Erythroblast (primary cell): ENCODE measurements at places on chromosomes 12 and 14.

- DNase-seq = no peak
Measured at GRCh38 chr14:61147381-61147821, 133.7 kb downstream of the TMEM30B start.

GRCh38 chr14:30332374-30332773, 226.6 kb upstream of the G2E3 start:
- DNase-seq = no peak

- DNase-seq = no peak
Measured at GRCh38 chr14:100048786-100049185, 16.4 kb upstream of the EVL start.

- DNase-seq = no peak
Measured at GRCh38 chr14:45194964-45195363, 58.0 kb downstream of the MIS18BP1 start.

DNA sequence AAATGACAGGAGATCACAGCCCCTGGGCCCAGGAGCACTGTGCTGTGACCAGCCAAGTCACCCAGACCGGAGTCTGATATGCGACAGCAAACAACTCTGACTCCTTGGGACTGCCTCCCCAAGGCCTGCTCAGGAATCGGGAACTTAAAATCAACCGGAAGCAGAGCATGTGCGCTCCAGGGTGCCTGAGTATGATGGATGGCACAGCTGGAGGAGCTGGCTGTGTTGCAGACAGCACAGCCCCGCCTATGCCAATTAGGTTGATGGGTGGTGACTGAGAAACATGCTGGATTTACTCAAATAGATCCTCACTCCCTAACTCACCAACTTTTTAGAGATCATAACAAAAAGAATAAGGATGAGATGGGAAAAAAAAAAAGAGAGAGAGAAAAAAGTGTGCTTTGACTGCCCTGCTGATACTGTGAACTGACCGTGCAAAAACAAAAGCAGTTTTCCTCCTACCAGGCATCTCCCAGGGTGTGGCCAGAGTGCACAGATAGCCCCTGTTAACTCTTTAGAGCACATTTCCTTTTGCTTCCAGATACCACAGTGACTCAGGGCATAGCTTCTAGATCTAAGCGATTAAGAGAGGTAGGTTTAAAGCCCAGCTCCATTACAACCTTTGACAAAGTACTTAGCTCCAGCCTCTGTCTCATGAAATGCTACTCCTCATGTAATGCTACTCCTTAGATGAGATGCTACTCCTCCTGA, 27.4 kb upstream of the STON2 start:
- DNase-seq = peak; percentile 89

DNA sequence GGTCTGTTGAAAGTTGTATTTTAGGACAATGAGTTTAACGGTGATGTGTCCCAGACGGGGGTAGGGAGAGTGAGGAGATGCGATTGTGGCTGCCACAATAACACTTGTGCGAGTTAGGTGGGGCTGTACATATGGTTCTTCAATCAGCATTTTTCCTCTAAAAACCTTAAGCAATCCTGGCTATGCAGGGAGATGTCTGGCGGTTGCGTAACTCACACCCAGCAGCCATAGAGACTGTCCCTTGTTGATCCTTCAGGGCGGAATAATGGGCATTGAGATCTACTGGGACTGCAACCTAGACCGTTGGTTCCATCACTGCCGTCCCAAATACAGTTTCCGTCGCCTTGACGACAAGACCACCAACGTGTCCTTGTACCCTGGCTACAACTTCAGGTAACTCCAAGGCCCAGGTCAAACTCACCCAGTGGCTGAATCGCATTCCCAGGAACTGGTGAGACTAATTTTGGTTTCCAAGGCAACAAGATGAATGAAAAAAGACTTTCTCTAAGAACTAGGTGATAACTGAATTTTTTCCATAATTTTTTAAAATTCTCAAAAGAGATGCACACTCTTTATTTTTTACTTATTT, 34.6 kb downstream of the P2RX7 start:
- DNase-seq = no peak

- DNase-seq = no peak
Measured at GRCh38 chr14:68395604-68396003, 397.3 kb downstream of the ZFP36L1 start.

DNA sequence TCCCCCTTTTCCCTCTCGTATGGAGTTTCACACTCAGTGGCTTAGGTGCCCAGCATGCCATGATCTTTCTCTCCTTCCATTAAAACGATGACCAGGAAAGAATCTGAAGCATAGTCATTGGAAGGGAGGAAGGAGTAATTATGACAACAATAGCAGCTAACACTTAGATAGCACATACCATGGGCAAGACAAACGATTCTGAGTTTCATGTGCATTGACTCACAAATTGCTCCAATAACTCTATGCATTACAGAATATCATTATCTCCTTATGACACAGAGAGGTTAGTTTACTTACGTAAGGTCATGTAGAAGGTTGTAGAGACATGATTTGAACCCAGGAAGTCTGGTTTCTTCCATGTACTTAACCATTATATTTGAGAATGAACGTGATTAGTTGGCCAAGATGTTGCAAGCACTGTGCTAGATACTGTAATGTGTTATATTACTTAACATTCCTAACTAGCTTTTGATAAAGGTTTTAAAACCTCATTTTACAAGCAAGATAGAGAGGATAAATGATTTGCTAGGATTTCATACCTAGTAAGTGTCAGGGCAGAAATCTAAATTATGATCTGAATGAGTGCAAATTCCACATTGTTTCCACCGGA, 162.4 kb downstream of the CAND1 start:
- DNase-seq = no peak

GRCh38 chr12:57110104-57111030, 795 bp downstream of the STAT6 start:
- DNase-seq = peak; percentile 68

- no peak for DNase-seq
Measured at GRCh38 chr12:96187956-96188355, 6.2 kb upstream of the ELK3 start.

DNA sequence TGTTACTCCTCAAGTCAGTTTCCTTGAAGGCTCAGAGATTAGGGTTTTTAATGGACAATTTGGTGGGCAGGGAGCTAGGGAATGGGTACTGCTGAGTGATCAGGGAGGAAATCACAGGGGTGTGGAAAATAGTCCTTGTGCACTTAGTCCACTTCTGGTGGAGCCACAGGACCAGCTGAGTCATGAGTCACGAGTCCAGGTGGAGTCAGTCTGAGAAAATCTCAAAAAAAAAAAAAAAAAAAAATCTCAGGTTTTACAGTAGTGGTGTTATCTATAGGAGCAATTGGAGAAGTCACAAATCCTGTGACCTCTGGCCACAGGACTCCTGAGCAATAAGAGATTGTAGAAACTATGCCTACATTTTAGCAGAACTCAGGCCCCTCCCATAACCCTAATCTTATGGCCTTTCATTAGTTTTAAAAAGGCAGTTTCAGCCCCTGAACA, 28.2 kb upstream of the AMN1 start:
- DNase-seq = peak; percentile 9

- DNase-seq = no peak
Measured at GRCh38 chr12:93634416-93634815, 42.8 kb upstream of the CRADD start.

DNA sequence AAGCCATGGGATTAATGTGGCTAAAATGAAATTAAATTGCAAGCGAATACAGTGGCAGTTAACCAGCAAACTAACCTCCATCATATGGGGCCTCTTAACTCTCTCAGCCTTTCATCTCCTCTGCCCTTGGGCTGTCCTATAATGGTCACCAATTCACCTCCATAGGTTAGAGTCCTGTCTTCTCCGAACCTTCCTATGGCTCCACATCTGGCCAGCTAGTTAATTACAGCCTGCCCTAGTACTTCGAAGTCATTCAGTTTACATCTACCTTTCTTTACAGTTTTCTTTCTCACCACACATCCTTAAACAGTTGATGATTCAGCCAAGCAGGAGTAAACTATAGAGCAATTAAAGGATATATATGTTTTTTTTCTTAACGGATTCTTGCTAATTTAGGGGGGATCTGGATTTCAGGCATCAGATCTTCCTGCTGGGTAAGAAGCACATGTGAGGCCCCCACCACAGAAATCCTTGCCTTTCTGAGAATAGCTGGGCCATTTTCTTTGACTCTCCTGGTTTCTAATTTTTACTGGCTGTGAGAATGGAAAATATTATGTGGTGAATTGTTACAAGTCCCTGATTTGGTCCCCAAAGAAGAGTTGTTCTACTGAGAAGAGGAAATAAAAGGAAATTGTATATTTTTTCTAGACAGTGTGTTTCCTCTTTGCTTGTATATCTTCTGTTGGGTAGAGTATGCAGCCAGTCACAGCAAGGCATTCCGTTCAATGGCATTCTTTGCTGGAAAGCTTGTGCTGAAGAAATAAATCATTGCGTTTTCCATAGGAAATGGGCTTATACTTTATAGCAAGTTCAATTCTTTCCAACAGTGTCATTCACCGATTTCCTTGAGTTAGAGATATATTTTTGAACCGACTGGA, 16.7 kb downstream of the HMGA2 start:
- no peak for DNase-seq

DNA sequence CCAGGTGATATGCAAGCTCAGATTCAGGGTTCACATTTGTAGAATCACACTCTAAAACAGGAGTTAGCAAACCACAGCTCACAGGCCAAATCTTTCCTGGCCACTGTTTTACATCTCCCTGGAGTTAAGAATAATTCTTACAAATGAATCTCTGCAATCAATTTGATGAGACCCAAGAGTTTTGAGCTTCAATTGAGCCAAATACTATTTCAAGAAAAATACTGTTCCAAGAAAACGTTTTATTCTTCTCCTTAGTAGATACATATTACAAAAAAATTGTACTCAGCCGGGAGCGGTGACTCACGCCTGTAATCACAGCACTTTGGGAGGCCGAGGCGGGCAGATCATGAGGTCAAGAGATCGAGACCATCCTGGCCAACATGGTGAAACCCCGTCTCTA, 2.5 kb downstream of the PTGDR start:
- DNase-seq = no peak

- DNase-seq = no peak
Measured at GRCh38 chr12:104306943-104307654, 3.6 kb downstream of the EID3 start.

DNA sequence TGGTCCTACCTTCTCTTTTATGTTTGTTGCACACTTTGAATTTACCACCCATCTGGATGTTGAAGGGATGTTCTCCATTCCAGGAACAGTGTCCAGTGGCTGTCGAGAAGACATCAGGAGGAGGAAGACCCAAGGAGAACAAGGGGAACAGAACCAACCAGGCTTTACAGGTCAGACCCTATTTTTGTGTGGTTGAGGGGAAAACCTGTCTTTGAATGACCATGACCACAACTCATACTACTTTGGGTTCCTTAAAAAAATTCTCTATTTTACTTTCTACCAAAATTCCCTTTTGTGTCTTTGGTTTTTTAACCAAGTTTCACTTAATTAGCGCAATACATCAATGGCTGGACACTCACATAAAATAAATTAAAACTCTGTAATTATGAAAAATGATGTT, 78.7 kb downstream of the PLXNC1 start:
- DNase-seq = no peak

DNA sequence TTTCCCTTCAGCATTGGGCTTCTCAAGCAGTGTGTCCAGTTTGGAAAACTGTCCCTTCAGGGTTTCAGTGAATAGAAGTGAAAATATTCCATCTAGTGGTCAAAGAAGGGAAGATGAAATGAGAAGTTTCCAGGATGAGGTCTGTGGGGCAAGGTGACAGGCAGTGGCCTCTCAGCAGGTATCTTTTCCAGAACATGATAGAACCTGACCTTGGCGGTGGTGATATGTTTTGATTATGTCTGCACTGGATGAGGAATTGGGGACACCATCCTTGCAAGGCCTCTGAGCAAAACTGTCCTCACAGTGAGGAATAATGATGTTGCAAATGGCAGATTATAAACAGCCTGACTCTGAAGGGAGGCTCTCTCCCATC, 4.7 kb downstream of the GPX2 start:
- DNase-seq = peak; percentile 14

DNA sequence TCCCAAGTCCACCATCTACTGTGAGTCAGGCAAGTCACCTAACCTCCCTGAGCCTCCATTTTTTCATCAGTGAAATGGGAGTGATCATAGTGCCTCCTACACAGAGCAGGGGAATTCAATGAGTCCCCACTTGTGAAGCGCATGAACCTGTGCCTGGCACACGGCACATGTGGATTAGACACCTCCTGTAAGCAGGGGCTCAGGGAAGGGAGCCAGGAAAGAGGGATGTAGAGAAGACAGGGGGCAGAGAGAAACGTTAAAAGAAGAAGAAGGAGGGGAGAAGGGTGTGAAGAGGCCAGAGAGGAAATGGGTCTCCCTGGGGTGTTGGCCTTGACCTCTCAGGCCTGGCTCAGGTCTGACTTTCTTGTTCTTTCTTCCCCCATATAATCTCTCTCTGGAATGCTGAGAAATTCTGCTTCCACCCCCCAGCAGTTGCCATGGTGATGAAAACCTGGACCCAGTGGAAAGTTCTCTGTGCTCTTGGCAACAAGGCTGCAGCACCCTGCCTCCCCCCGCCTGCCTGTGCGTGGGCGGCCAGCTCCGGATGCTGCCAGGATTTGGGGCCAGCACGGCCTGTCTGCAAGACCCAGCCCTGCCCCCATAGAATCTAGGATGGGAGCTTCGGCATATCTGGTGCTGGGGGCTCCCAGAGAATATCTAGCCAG, 94.5 kb downstream of the CALM1 start:
- DNase-seq = no peak

GRCh38 chr12:49233842-49234526, 30.9 kb upstream of the TUBA1C start:
- peak; percentile 34 for DNase-seq

DNA sequence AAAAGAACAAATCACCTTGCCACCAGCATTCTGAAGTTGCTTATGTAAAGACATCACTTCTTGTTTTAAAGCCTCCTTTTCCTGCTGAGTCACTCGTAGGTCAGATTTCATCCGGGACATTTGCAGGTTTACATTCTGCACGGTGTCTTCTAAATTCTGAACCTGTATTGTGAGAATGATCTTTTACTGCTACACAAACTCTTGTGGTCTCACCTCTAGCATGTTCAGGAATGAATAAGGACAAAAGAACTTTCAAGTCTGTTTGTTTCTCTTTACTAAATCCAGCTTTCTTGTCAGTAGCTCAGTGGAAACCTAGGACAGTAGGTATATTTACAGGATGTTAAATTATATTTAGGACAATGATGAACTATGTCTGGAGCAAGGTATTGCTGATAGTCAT, 73.5 kb upstream of the SAV1 start:
- no peak for DNase-seq
